ENCODE measurements at places on chromosomes 4 and X. TPM values are rescaled to one million over a fixed set of nuclear protein-coding genes. Genes with fewer than 3 reads are reported as not detected.

Gene SPCS3
- total RNA-seq, result 114 TPM

GRCh38 chr4:147447786-147448185 lies 33.1 kb upstream of the EDNRA start:
- DNase-seq, result no peak

GRCh38 chr4:128471576-128471975 lies 184.0 kb upstream of the PGRMC2 start:
- DNase-seq, result no peak

Gene SSX3
- not detected for total RNA-seq

Gene WDR13
- 92.9 TPM for total RNA-seq

- no peak for DNase-seq
Observed at GRCh38 chr4:82747686-82748575, 50.7 kb downstream of the SCD5 start.

Gene ASB9
- not detected for total RNA-seq

GRCh38 chr4:87839592-87839946 lies 6.8 kb downstream of the MEPE start:
- no peak for DNase-seq

- DNase-seq, result no peak
Observed at GRCh38 chrX:28520786-28521185, 66.5 kb upstream of the IL1RAPL1 start.

- DNase-seq, result peak; percentile 32
Observed at GRCh38 chr4:126404549-126404948, 1089.8 kb downstream of the FAT4 start.

GRCh38 chr4:105461221-105461620 lies 12.6 kb downstream of the PPA2 start:
- no peak for DNase-seq

GRCh38 chr4:15188605-15189539 lies 186.6 kb downstream of the CPEB2 start:
- no peak for DNase-seq

DNA sequence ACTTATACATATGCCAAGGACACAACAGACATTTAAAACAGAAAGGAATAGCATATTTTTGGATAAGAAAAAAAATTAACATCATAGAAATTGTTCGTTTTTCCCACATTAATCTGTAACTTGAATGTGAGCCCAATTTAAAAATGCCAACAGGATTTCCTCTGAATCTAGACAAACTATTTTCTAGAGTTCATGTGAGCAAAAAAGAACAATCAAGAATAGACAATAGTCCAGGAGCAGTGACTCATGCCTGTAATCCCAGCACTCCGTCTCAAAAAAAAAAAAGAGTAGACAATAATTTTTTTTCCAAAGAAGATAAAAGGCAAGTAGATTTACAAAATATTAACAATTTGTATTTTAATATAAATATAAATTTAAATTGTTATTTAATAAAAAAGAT lies 73.7 kb upstream of the DUSP21 start:
- no peak for DNase-seq

Gene SORBS2
- total RNA-seq, result 41.8 TPM

Gene CCKAR
- total RNA-seq, result not detected

DNA sequence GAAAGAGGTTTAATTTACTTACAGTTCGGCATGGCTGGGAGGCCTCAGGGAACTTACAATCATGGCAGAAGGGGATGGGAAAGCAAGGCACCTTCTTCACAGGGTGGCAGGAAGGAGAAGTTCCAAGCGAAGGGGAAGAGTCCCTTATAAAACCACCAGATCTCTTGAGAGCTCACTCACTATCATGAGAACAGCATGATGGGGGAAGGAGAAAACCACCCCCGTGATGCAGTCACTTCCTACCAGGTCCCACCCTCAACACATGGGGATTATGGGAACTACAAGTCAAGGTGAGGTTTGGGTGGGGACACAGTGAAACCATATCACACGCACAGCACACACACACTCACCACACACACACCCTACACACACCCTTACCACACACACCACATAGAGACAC lies 104.3 kb downstream of the DCTD start:
- no peak for DNase-seq

GRCh38 chr4:84384801-84385200 lies 114.3 kb downstream of the NKX6-1 start:
- no peak for DNase-seq

- DNase-seq, result no peak
Observed at GRCh38 chrX:20130357-20130756, 11.3 kb downstream of the EIF1AX start.

- no peak for DNase-seq
Observed at GRCh38 chr4:55397126-55397436, 1.3 kb downstream of the TMEM165 start.

DNA sequence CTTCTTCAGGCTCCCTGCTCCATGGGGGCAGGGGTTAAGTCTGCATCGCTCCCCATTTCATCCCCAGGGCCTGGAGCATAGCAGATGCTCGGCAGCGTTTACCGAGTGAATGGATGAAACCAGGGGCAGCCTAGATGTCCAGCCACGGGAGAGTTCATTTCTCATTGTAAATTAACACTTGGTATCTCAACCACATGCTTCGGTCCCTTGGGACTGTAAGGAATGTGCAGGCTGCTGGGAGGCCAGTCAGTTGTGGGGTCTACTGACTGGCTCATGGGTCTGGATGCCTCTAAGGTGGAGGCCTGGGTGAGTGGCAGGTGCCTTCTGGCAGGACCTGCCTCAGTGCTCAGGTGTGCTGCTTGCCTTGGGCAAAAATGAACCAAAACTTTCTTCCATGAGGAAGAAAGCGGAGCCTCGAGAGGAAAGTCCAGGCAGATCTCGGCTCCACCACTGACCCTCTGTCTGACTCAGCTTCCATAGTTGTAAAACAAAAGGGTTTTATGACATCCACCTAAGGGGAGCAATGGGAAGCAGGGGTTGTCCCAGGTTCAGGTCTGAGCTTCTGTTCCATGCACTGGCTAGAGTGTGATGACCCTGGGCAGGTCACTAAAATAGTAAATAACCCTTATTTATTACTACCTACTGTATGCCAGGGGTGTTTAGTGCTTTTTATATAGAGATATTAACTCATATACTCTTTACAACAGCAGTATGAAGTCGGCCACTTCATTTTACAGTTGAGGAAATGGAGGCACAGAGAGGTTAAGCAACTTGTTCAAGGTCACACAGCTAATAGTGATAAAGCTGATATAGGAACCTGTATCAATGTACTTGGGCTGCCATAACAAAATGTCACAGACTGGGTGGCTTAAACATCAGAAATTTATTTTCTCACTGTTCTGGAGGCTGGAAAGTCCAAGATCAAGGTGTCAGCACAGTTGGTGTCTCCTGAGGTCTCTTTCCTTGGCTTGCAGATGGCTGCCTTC lies 144.3 kb upstream of the STX18 start:
- no peak for DNase-seq

All from chondrocyte (in vitro differentiated cells).